HuH-7.5 (cell line): ENCODE measurements at places on chromosomes 16 and 17.

DNA sequence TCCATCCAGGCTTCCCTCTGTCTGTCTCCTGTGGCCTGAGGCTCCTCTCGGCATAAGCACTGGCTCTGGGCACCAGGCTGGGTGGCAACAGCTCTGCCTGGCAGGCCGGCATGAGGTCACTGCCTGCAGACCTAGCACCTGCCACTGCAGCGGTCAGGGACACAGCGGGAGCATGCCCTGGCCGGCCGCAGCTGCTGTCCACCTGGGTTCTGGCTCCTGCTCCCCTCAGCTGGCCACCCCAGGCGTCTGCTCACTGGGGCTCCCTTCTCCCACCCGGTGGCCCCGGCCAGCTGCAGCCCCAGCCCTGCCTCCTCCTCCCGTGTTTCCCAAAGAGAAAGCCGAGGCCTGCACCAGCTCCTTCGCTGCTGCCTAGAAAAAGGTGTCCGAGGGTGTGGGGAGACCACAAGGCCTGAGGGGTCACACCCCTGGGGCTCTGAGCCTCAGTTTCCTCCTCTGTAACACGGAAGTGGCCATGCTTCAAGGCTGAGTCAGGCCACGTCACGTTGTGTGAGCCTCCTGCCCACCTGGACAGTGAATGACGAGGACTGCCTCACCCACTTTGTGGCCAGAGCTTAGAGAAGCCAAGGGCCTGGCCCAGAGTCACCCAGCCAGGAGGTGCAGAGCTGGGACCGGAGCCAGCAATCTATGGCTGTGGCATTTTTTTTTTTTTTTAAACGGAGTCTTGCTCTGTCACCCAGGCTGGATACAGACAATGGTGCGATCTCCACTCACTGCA is 6.7 kb downstream of the NTHL1 start:
- no peak for DNase-seq

DNA sequence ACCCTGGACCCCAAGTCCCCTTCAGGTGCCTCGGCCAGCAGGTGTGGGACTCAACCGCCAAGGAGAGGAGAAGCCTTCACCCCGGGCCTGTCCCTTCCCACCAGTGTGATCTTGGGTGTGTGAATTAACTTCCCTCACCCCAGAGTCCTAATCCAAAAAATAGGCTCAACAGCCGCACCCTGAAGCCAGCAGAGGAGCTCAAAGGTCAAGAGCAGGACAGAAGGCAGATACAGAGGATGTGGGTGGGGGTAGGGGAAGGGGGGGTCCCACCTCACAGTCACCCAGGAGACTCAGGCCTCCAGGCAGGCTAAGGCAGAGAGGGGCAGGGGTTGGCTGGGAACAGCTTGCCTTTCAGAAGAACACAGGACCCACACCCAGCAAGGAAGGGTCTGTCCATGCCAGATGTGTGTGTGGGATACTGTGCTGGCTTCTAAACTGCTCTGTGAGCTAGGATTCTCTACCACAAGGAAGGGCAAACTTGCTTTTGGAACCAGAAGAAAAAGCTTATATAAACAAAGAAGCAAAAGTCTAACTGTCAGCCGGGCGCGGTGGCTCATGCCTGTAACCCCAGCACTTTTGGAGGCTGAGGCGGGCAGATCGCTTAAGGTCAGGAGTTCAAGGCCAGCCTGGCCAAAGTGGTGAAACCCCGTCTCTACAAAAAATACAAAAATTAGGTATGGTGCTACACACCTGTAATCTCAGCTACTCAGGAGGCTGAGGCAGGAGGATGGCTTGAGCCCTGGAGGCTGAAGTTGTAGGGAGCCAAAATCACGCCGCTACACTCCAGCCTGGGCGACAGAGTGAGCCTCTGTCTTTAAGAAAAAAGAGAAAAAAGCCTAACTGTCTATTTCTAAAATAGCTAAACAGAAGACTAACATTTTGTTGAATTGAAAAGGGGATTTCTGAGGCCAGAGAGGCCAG is 4.6 kb downstream of the PIEZO1 start:
- DNase-seq = no peak

GRCh38 chr17:78708510-78708973 is 73.5 kb downstream of the CYTH1 start:
- peak; percentile 71 for DNase-seq

- no peak for DNase-seq
Measured at GRCh38 chr17:5181509-5182305, 10.0 kb downstream of the ZNF594 start.

DNA sequence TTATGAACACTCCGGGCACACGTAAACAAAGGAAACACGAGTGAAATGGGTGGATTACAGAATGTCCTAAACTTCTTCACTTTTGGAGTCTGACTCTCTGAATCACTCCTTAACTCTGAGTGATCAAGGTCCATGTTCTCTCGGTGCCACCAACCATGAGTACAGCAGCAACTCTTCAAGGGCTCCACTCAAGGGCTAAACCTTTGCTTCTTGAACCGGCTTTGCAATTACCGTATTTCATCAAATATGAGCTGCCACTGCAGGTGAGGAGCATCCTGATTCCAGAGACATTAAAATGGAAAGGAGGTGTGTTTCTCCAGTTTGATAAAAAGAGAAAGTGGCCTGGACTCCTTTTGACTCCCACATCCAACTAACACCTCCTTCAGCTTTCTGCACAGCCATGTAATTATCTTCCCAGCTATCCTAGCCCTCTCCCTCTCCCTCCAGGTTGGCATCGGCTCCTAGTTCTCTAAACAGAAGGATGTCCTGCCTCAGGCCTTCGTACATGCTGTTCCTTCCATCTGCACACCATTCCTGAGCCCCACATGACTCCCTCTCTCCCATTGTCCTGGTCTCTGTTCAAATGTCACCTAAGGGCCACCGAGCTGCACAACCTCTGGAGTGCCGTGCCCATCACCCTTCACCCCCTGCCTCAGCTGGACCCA is 61.4 kb downstream of the ZDHHC7 start:
- DNase-seq = no peak

DNA sequence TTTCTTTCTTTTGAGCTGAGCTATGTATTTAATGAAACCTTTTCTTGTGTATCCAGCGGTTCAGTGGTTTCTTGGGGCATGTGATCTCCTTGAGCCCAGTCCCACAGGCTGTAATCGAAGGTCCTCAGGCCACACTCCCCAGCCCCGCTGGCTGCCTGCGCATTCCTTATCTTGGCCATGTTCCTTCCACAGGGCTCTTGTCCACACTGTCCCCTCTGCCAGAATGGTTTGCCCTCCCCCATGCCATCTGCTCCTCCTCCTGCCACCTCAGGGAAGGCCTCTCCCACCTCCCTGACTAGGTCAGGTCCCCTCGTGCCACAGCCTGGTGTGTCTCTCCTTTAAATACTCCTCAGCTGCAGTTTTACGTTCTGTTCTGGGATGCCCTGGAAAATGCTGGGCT is 12.1 kb upstream of the NLRC5 start:
- DNase-seq = no peak

DNA sequence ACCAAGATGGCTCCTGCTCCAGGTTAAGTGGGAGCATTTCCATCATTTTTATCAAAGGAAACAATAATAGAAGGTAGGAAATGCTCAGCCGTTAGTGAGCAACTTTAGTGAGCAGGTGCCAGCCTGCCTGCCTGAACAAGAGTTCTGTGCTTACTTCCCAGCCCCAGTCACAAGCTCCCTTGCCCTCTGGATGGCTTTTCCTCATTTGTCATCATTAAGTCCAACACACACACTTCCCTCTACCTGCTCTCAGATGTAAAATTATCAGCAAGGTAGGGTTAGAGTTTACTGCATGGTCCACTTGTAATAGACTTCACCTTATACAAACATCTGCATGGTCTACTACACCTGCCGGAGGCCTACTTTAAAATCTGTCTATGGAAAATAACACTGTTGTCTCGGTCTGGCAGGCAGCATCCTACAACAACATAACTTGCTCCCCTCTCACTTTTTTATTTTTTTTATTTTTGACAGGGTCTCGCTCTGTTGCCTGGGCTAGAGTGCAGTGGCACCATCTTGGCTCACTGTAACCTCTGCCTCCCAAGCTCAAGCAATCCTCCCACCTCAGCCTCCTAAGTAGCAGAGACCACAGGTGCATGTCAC is 12.7 kb downstream of the TEX2 start:
- no peak for DNase-seq

DNA sequence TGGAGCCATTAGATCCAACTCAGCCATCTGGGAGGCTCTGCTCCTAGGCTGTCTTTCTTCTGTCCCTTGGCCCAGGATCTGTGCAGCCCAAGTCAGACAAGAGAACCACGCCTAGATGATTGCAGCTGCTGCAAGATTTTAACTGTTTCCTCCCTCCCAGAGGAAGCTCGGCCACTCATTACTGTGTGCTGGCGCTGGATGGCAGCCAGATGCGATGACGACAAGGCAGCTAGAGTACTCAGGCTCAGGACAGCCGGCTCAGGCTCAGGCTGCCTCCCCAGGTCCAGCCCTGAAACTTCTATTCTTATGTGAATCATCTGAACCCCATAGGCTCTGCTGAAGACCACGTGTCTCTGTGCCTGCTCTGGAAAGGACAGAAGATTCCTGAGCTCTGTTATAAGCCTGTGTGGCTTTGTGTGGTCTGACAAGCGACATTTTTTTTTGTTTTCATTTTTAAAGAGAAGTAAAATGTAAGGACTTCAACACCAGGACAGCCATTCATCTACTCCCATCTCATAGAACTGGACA is 32.1 kb upstream of the FBXW10B start:
- DNase-seq = peak; percentile 37

GRCh38 chr16:55082591-55082976 is 151.9 kb downstream of the IRX5 start:
- DNase-seq = no peak

- no peak for DNase-seq
Measured at GRCh38 chr17:37510056-37510455, 20.4 kb downstream of the DUSP14 start.

- no peak for DNase-seq
Measured at GRCh38 chr16:89623511-89624261, 10.2 kb downstream of the DPEP1 start.

- DNase-seq = no peak
Measured at GRCh38 chr16:48383009-48383876, 2.0 kb downstream of the SIAH1 start.

DNA sequence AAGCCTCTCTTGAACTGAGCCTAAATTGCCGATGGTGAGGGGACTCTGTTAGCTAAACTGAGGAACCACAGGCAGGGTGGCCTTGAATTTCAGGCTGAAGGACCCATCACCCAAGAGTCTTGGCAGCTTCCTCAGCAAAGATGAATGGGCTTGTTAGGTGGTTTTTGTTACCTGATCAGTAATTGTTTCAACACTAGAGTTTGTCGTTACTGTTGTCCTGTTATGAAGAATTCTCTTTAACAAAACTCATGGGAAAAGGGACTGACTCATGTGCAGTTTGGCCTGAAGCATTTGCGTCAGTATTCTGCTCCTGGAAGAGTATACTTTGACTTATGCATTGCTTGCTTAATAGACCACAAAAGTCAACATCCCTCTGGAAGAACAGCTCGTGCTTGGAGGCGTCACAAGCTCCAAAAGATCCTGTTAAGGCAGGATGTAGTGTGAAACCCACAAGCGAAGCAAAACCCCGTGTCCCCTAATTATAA is 206.0 kb downstream of the IRX3 start:
- DNase-seq = no peak

- DNase-seq = peak; percentile 15
Measured at GRCh38 chr16:23640615-23640930, 537 bp downstream of the PALB2 start.

DNA sequence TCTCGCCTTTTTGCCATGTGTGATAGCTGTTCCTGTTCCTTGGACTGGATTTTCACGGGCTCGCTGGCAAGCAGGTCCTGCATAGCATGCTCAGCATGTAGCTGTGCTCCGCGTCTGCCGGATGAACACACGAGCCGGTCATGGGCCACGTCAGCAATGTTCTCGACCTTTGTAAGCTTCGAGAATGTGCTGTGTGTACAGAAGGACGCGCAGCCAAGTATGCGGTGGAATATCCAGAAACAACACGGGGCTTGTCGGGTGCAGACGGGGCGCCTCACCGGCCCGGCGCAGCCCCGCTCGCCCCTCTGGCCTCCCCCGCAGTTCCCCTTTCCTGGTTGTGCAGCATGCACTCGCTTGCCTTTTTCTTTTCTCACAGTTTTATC is 42.2 kb downstream of the RPTOR start:
- DNase-seq = no peak

DNA sequence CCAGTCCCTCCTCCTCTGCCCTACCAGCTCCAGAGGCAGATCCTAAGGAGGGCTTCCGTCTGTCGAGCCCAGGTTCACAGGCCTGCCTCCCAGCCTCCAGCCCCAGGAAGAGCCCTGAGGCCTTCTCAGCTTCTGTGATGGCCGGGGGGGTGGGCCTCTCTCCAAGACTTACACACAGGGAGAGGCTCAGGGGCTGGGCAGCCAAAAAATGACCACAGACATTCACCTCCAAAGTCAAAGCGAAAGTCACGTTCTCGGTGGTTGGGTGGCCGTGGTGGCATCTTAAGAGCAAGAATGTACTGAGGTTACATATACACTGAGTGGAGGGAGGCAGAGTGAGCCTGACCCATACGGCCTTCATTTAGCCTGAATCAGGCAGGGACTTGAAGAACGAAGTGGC is 119.1 kb downstream of the CCDC182 start:
- DNase-seq = no peak

- DNase-seq = no peak
Measured at GRCh38 chr16:3691761-3692160, 25.6 kb downstream of the TRAP1 start.

DNA sequence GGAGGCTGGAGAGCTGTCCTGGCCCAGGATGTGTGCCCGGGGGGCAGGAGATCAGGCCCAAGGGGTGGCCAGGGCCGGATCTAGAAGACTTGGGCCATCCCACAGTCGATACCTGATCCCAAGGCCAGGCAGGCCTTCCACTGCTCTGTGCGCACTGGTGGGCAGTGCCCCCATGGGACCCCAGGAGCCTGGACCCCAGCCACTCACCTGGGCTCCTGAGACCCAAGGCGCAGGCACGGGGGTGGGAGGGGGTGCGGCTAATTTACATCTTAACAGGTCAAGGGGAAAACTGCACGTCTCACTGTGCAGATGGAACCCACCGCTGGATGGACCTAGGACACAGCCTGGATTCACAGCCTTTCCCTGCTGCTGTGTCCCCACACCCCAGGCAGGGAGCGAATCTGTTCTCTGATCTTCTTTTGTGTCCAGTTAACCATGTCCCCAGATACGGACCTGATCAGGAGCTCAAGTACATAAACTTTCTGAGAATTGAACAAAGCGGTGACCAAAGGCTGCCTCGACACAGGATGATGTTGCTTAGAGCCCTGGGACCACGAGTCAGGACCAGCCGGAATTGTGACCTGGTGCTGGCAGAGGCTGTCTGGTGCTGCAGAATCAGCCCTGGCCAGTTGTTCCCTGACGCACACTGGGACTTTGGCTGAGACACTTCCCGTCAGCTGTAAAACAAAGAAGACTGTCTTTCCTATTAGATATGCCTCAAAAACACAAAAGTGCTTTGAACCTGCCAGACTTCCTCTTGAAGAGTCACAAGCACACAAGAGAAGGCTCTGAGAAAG is 60.6 kb downstream of the TNFRSF13B start:
- DNase-seq = no peak
